ENCODE measurements at places on chromosomes 2 and 18.
A peak's percentile ranks its signal among the peaks of the same experiment; 100 is the strongest.

DNA sequence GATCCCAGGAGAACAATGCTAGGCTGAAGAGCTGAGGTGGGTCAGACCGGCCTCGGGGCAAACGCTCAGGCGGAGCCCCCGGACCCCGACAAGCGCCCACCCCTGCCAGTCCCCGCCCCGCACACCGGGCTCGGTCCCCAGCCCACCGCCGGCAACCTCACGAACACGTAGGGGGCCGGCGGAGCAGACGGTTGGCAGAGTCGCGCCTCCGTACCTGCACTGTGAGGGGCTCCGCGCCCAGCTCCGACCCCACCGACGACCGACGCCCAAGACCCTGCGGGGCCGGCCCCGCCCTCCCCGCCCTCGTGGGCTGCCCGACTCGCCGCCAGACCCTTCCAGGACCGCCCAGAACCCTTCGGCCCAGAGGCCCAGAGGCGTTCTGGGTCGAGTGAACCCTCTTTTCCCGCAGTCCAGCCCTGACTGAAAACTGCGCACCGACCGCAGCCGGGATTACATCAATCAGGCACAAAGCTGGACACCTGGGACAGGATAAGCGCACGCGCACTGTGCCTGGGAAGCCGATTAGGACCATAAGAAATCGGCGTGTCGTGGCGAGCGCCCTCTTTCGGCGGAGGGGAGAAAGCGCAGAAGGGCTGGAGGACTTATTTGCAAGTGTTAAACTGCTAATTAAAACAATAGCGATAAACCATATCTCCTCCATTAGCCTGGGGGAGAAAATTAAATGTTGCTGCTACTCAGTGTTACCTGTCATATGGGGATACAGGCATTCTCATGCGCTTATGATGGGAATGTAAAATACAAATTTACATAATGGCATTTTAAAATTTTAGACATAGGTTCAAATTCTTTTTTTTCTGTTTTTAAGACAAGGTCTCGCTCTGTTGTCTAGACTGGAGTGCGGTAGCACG is 11.7 kb upstream of the DCTN1 start:
- peak; percentile 95 for DNase-seq

DNA sequence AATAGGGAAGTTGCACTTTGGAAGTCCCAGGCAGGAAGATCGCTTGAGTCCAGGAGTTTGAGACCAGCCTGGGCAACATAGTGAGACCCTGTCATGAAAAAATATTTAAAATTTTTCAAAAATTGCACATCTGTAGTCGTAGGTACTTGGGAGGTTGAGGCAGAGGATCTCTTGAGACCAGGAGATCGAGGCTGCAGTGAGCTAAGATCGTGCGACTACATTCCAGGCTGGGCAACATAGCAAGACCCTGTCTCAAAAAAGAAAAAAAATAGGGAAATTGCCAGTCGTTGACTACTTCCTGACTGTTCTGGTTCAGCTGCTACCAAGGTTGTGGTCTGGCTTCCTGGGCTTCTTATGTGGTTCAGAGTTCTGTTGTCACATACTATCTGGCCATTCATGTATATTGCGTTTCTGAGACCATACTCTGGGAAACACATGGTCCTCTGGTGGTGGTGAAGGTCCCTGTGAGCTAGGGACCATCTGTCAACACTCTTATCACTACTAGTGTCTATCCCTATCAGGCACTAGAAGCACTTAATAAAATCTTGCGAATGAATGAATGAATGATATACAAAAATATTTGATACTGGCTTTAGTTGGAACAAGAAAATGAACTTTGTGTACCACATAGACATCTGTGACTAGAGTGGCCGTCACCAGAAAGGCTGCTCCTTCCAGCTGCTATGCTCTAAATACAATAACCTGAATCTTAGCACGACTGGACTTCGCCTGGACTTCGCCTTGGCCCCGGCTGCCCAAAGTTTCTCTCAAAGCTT is 861 bp upstream of the KLHL23 start:
- DNase-seq = no peak

DNA sequence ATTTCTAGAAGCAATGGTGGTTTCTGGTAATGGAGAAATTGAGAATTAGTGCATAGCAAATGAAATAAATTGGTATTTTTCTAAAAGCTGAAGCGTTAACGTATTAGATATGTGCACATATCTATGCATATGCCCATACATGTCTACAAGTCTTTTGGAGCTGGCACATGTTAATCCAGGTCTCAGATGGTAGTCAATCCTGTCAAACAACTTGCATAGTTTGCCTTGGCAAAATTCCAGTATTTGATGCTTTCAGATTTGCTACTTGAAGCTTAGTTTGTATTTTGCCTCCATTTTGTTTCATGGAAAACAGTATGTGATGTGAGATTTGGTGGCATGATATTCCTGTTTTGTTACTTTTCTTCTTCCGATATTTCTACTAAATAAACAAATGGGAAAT is 304.6 kb downstream of the PARD3B start:
- no peak for DNase-seq

DNA sequence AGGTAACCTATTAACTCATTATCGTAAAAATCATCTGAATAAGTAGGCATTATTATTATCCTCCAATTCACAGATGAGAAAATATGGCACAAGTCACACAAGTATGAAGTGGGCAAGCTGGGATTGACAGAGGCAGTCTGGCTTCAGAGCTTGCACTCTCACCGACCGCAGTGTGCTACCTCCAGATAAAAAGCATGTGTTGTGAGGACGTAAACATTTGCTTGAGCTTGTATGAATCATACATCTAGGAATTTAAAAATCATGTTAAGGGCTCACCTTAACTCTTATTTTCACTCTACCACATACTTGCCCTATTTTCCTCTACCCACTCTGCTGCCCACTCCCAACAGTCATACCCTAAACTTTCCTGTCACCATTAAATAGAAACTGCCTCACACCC is 65.3 kb upstream of the AMMECR1L start:
- DNase-seq = no peak

DNA sequence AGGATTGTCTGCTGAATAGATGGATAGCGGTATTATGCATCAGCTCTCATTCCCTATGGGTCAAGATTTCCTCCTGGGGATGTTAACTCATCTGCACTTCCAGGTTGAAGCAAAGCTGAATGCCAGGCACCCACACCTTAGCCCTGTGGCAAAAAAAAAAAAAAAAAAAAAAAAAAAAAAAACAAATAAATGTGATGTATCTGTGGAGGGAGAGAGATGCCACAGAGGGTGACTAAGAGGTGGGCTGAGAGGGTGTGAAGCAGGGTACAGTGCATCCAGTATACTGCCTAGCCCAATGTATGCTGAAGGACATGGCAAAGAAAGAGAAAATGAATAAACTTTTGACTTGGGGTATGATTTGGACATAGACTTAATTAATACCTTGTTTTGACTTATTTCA is 91.4 kb downstream of the COPS8 start:
- DNase-seq = no peak

Data from CD4-positive, alpha-beta T cell (primary cell).